ENCODE measurements at places on chromosomes 3 and 15.

- DNase-seq: no peak
Measured at GRCh38 chr15:52362497-52362896, 66.9 kb upstream of the MYO5C start.

- no peak for DNase-seq
Measured at GRCh38 chr15:89680282-89680873, 1.2 kb upstream of the PLIN1 start.

- DNase-seq: no peak
Measured at GRCh38 chr15:52349052-52349700, 53.6 kb upstream of the MYO5C start.

DNA sequence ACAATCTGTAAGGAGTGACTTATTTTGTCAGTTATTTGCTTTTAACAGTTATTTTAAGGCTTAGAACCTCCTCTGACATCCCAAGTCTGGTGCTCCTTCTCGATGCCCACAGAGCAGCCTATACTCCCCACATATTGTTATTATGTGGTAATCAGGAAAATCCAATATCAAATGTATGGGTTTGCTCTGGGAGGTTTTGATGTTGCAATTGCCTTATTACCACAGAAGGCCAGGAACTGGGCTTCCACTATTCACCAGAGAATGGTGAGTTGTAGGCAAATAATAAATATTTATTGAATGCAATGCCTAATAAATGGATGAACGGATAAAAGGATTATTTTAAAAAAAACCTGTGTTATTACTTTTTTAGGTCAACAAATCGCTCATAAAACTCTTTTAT is 12.2 kb downstream of the NEK10 start:
- DNase-seq: no peak

DNA sequence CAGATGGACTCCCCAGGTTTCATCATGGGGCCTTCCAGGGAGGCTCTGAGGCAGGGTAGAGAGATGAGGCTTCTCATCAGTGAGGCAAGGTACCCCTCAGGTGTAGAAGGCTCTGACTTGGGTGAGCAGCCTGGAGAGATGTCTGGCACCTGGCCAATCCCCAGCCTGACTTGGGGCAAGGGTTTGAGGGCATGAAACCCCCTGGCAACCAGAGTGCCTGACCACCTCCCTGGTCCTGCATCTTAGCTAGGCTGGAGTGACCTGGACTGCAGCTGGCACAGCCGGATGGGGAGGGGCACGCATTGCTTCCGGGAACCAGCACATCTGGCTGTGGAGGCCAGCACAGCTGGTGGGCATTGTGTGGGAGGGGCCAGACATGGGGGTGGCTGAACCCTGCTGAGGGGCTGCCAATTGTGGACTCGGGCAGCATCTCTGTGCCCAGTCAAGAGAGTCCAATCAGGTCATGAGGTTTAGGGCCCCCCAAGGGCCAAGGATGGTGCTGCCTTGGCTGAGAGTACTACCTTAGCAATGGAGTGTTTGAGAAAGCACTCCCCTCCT is 1.9 kb downstream of the ZBTB47 start:
- no peak for DNase-seq

- no peak for DNase-seq
Measured at GRCh38 chr3:156413293-156413892, 141.5 kb downstream of the SSR3 start.

GRCh38 chr15:35728219-35728940 is 182.4 kb upstream of the DPH6 start:
- no peak for DNase-seq

DNA sequence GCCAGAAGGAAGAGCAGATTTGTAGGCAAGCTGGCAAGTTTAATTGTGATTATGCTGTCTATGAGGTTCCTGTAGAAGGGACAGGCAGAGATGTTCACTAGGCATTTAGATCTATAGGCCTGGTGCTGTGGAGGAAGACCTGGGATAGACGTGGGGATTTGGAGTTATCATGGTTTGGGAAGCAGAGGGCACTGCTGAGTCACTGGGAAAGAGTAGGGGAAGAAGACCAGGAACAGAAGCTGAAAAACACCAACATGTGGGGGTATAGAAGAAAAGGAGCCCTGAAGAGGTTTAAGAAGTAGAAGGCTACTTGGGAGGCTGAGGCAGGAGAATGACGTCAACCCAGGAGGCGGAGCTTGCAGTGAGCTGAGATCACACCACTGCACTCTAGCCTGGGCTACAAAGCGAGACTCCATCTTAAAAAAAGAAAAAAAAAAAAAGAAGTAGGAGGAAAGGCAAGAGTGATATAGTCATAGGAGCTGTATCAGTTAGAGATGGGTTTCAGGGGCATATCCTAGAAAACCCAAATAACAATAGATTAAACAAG is 19.3 kb downstream of the GRK7 start:
- DNase-seq: no peak

GRCh38 chr3:16589120-16589519 is 16.1 kb downstream of the DAZL start:
- DNase-seq: no peak

DNA sequence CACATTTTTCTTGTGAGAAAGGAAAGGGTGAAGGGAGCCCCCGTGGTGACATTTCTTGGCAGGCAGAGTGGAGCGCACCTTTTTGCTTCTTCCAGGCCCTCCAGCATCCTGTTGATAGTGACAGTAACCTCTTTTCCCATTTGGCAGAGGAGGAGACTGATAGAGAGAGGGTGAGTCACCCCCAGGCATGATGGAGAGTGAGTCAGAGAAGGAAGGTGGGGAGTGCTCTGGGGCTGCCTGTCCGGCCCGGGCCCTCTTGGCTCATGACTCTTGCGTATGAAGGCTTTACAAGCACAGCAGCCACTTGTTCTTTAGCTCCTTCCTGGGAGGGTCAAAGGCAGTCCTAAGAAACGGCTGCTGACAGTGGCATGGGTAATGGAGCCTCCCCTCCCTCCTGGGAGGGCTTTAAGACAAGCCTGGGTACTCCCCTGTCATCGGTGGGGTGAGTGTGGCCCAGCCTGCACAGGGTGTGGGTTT is 16.0 kb downstream of the ANKRD63 start:
- DNase-seq: no peak
